Dermis blood vessel endothelial cell (primary cell): ENCODE measurements at places on chromosomes 7 and 10. TPM values are rescaled to one million over a fixed set of nuclear protein-coding genes. Genes with fewer than 3 reads are reported as not detected.

Gene TMEM184A
- total RNA-seq = under 0.01 and 0.05 TPM in 2 replicates

Gene LOXL4
- total RNA-seq = 0.68 and 0.88 TPM in 2 replicates

Gene PALD1
- total RNA-seq = 248 and 276 TPM in 2 replicates

Gene HOXA5
- total RNA-seq = 5.6 and 6.1 TPM in 2 replicates

Gene RAB19
- not detected in 2 replicates for total RNA-seq

Gene SEC24C
- 67.6 and 93.3 TPM in 2 replicates for total RNA-seq

Gene GIMAP4
- 388 and 408 TPM in 2 replicates for total RNA-seq

Gene TMEM176B
- not detected in 2 replicates for total RNA-seq

Gene NAT16
- total RNA-seq = not detected in 2 replicates

Gene CREB5
- total RNA-seq = 1.5 and 4.1 TPM in 2 replicates

Gene PCLO
- total RNA-seq = 3.7 and 5.7 TPM in 2 replicates

Gene LIPJ
- total RNA-seq = not detected in 2 replicates

Gene GPR15LG
- 0.47 TPM in 1 of 2 replicates, not detected in the other for total RNA-seq

Gene ODAD2
- total RNA-seq = 0.85 and 3.8 TPM in 2 replicates

Gene OR6B1
- not detected in 2 replicates for total RNA-seq

Gene PKD1L1
- total RNA-seq = 2.9 and 21.4 TPM in 2 replicates

Gene ASB10
- not detected in 2 replicates for total RNA-seq

Gene ABI1
- total RNA-seq = 40.5 and 47.1 TPM in 2 replicates

Gene TRPV6
- not detected in 2 replicates for total RNA-seq

Gene PTEN
- 121 and 122 TPM in 2 replicates for total RNA-seq

Gene HNRNPH3
- 19.2 and 40.1 TPM in 2 replicates for total RNA-seq

Gene BCAP29
- 98.2 and 109 TPM in 2 replicates for total RNA-seq

Gene AKR1C1
- total RNA-seq = 52.4 and 74.0 TPM in 2 replicates

Gene BAMBI
- 2.4 and 3.8 TPM in 2 replicates for total RNA-seq

Gene CALML5
- not detected in 2 replicates for total RNA-seq

Gene OR2A42
- total RNA-seq = not detected in 2 replicates

Gene TFR2
- total RNA-seq = 0.68 and 0.70 TPM in 2 replicates

Gene SMNDC1
- 11.9 and 14.4 TPM in 2 replicates for total RNA-seq

Gene SPRN
- total RNA-seq = under 0.01 TPM in 1 of 2 replicates, not detected in the other

Gene ADAMTS14
- under 0.01 and 0.05 TPM in 2 replicates for total RNA-seq

Gene NEUROD6
- not detected in 2 replicates for total RNA-seq

Gene LMTK2
- total RNA-seq = 10.4 and 13.3 TPM in 2 replicates

Gene EFCAB10
- total RNA-seq = not detected in 2 replicates

Gene SRGN
- total RNA-seq = 495 and 622 TPM in 2 replicates

Gene HMX3
- not detected in 2 replicates for total RNA-seq

Gene HDAC9
- 2.7 and 3.9 TPM in 2 replicates for total RNA-seq

Gene MOGAT3
- total RNA-seq = not detected in 2 replicates

Gene ADGRA1
- 0.05 TPM in 1 of 2 replicates, not detected in the other for total RNA-seq
